Kidney (tissue), 22 donors: ENCODE measurements at places on chromosomes 2 and 18. TPM values are rescaled to one million over a fixed set of nuclear protein-coding genes. Genes with fewer than 3 reads are reported as not detected.

The SNTG2 gene
- polyA plus RNA-seq: not detected

The GKN1 gene
- not detected for polyA plus RNA-seq

The GCA gene
- polyA plus RNA-seq: 25.3 TPM

The CXCR4 gene
- 9.5 TPM for polyA plus RNA-seq

The PNKD gene
- polyA plus RNA-seq: 244 TPM

The C2orf66 gene
- not detected for polyA plus RNA-seq

DNA sequence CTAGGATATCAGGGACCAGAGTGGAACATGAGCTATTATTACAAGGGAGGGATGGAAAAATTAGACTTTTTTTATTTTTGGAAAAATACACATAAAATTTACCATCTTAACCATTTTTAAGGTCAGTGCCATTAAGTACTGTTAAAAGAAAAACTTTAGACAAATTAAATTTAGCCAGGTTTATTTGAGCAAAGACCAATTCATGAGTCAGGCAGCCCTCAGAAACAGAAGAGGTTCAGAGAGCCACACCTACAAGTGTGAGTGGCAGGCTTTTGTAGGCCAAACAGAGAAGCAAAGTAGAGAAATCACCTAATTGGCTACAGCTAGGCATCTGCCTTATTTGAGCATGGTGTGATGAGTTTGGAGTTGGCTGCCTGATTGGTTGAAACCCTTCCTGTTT lies 301.3 kb upstream of the RAB12 start:
- no peak for DNase-seq

- no peak for DNase-seq
Observed at GRCh38 chr2:187134306-187134705, 285.3 kb upstream of the ZSWIM2 start.

DNA sequence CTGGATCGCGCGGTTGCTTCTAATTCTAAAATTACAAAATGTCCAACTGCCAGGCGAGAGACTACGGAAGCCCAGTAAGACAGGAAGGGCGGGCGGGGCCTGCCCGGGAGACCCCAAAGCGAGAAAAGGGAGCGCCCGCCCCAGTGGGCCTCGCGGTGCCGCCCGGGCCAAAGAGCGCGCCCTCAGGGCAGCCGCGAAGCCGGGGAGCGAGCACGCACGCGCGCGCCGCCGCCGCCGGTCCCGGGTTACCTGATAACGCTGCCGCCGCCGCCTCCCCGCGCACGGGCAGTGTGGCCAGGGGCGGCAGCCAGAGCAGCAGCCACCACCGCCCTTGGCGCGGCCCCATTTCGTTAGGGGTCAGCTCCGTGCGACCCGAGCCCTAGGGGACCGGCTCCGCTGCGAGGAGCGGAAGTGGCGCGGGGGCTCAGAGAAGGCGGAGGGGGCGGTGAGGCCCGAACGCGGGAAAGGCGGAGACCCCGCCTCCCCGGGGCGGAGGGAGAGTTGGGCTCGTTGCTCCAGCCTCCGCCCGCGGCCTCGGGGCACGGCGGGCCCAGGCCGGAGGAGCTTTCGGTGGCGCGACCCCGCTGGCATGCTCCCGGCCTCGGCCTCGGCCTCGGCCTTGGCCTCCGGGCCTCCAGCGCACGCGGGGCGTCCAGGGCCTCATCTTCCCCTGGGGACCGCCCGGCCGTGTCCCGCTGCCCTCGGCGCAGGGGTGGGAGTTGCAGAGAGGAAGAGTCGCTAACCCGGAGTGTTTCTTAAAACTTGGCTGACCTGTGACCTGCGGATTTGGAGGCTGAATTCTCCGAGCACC lies at the start of gene NEMP2:
Gene NEMP2, minus strand, starts transcription at position 413 of the 811 bp plus-strand sequence. Its CDS starts 67 bp downstream, at position 346.
- DNase-seq: peak; percentile 82

DNA sequence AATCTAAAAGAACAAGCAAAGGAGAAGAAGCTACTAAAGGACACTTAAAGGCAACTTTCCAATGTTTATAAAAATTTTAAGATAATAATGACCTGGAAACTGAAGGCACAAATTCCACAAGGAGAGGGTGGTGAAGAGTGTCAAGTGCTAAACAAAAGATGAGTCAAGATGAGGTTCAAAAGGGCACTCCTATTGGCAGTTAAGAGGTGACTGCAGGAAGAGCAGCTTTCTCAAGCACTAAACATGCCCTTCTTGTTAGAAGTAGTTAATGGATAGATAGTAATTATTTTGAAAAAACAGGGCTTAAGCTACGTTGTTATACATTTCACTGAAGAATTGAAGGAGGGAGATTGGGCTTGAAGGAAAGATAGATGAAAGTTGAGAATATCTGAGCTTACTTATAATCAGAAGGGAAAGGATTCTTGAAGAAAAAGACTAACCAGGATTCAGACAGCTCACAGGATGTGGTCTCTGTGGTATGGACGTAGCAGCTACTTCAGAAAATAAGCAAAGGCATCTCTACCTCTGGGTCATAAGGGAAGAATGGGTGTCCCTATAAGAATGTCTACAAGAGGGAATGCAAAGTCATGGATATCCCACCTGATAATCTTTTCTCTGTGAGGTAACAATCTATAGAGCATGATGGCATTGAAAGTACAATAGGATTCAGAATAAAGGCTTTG lies 454.7 kb upstream of the SLC39A10 start:
- no peak for DNase-seq
